ENCODE measurements at places on chromosomes 2 and 18.

GRCh38 chr2:7792031-7792651, 874.9 kb downstream of the RNF144A start:
- DNase-seq: peak; percentile 65

- no peak for DNase-seq
Observed at GRCh38 chr18:34978533-34978893, 62.7 kb upstream of the MAPRE2 start.

- DNase-seq: peak; percentile 87
Observed at GRCh38 chr2:61144697-61145268, 17.2 kb upstream of the C2orf74 start.

DNA sequence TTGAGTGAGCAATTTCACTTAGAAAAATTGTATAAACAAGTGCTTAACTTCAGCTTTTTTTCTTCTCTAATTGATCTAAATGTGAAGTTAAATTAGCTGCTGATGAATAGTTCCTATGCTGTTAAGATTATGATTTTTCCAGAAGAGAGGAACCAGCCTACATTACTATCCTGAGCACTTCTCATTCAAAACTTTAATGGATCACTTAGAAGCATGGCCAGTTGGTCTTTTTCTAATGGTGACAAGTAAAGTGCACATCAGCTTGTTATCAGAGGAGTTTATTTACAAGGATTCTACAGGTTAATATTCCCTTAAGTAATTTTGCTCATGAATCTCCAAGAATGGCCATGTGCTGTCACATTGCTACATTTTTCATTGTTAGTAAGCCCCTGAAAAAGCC, 37.1 kb downstream of the DCC start:
- DNase-seq: no peak

DNA sequence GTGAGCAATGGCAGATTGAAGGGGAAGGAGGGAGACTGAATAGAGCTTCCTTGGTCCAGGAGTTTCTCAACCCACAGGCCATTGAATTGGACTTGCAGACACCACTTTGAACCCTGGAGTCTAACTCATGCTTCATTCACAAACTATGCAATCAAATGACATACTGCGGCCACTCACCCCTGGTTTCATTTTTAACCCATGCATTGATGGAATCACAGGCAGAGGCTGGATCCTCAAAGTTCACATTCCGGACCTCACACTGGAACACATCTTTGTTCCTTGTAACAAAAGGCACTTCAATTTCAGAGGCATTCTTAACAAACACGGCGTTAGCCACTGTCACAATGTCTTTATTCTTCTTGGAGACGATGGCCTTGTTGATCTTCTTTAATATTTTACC, 40.7 kb downstream of the MRPL44 start:
- no peak for DNase-seq

DNA sequence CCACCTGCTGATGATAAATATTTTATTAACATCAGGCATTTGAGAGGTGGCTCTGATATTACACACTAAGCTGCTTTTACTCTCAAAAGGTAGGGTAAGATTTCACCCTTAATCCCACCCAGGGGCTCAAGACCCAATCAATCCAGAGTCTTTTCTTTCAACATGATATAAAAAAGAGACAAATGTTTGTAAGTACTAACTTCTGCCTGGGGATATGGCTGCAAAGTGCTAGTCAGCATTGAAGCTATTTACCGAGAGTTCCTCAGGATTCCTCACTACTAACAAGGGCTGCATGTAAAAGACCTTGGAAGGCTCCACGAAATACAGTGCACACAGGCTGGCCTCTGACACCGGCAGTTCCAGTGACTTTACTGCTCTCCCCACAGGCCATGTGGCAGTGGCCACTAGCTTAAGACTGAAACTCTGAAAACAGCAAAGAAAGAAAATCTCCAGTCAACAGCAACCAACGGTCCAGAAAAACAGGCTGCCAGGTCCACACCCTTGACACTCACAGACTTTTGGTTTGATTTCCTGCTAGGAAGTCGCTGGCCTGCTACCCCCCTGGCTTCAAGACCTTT, 11.2 kb downstream of the MREG start:
- no peak for DNase-seq

DNA sequence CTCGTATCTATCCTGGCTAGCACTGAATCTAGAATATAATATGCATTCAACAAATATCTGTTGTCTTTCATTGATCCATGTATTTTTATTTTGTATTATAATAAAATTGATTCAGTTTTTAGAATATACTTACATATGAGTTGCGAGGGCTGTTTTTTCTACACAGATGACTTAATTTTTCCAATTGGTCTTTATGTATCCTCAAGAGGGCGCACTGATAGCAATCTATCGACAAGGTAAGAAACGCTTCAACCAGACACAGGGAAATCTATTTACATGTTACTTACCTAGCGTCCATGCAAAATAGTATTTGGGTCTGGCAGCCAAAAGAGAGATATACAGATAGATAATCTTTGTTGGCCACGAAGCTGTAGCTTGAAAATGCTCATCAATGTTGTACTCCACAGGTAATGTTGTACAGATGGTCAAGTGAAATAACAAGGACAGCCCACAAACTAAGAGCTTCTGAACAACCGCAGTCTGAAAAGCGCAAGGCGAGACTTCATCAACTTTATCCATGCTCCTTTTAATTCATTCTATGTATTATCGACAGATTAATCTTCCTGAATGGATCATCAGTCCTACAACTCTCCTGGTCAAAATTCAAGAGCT, 35.5 kb upstream of the KIDINS220 start:
- DNase-seq: peak; percentile 22

- no peak for DNase-seq
Observed at GRCh38 chr2:37798315-37799005, 126.6 kb upstream of the RMDN2 start.

DNA sequence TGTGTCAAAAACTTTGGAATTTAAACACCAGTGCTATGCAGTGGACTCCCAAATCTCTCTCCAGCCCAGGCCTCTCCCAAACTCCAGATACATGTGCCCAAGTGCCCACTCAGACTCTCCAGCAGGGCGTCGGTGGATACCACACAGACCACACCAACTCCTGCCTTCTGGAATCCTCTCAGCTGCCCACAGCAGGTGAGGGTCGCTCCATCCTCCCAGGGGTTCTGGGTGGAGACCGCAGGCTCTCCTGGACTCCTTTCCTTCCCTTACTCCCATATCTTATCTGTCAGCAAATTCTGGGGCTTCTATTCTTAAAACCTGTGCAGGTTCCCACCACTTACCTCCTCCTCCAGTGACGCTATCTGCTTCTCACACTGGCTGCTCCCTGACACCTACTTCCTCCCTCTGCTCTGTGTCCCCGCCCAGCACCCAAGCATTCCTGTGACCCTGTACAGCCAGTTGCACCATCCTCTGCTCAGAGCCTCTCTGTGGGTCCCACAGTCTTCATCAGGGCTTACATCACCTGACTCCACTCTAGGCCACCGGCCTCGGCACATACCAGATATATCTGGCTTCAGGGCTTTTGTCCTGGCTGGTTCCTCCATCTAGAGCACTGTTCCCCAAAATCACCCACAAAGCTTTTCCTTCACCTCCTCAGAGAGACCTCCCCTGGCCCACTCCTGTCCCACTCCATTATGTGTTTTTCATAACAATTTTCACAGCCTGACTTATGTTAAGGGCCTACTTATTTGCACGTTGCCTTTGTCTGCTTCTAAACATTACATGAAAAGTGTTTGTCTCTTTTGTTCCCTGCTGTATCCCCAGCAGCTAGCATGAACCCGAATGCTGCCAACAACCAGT, 2.6 kb upstream of the IMP4 start:
- DNase-seq: no peak

DNA sequence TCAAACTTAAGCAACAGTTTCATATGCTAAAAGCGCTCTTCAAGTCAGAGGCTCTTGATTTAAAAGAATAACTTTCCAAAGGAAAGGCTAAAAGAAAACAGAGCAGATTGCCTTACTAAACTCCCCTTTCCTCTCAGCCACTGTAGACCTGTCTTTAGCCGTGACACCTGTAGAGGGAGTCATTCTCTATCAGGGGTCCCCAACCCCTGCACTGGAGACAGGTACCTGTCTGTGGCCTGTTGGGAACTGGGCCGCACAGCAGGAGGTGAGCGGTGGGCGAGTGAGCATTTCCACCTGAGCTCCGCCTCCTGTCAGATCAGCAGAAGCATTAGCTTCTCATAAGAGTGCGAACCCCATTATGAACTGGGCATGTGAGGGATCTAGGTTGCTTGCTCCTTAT, 9.6 kb downstream of the SLC14A1 start:
- DNase-seq: no peak

DNA sequence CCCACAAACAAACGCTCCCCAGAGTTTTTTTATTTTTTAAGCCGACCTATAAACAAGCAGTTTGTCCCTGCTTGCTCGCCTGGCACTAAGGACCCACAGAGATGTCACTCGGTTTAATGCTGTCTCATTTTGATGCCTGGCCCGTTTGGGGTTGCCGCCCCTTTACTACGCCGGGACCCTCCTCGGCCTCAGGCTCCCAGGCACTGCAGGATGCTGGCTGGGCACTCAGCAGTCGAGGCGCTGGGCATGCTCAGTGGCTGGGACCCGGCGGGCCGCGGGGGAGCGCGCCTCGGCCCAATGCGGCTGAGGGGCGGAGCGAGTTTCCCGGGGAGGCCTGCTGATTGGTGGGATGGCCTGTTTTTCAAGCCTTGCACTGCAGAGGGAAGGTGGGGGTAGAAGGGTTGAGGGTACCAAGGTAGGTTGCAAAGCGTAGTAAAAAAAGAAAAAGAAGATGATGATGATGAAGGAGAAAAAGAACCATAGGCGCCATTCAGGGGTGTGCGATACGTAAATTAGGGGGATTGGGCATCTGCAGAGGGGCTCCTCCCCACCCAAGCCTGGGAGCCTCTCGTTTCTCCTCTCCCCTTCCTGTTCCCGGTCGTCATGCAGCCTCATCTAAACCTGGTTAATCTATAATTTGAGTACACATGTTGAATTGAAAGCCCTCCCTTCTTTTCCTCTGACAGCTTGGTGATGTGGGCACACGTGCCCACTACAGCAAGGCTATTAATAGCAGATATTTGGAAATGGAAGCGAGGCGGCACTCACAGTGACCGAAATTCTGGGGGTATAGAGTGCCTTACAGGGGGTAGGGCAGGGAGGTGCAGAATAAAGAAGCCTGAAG, 1.5 kb upstream of the IRS1 start:
- DNase-seq: peak; percentile 59

DNA sequence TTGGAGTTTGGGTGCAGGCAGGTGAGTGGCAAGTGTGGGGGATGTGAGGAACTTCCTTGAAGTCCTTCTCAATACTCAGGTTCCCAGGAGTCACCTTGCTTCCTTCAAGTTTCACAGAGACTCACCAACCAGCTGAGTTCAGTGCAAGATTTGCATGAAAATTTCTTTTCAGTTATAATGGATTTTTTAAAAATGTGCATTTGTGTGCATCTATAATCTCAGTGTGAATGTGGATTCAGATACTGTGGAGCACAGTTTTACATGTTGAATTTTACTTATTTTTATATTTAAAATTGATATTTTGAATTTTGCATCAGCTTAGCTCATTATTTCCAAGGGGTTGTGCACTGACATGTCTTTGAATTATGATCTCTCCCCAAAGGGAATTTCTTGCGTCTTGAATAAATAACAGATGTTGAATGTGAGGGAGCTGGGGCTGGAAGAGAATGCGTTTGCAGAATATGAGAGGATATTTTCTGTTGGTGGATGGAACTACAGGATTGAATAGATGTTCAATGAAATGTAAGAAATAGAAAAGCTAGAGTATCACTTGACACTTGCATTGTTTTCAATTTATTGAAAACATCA, 184.3 kb downstream of the RPRM start:
- no peak for DNase-seq

- no peak for DNase-seq
Observed at GRCh38 chr2:239886781-239887180, 138.4 kb downstream of the NDUFA10 start.

DNA sequence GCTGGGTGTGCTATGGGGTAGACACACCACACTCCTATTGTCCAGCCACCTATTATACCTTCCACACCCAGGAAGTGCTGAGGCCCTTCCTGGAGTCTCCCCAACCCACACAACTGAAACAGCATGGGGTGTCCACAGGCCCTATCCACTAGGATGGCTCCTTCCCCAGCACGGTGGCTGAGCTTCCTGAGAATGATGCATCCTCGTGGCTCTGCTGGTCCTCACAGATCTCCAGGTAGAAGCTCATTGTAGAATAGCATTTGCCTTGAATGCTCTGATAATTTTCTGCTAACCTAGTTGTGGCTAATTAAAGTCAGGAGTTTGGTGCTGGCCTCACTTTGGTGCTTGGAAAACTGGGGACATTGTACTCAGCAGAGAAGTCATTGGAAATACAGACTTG, 182.6 kb downstream of the ANKRD30B start:
- no peak for DNase-seq

DNA sequence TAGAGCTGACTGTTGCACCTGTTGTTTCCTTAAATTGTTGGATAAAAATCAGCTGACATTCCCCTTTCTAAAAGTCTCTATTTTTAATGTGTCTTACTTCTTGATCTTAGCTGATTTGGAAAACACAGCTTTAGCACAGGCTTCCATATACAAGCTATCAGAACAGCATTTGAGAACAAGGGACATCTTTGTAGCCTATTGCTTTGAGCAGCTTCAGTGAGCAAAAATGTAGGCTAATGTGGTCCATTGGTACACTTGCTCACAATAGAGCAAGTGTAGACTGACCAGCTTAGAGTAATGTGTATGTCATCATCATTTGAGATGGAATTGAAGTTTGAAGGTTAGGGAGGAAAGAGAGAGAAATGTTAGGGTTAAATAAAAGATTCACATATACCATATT, 7.0 kb downstream of the INPP1 start:
- no peak for DNase-seq

GRCh38 chr2:179745635-179746256, 115.7 kb downstream of the ZNF385B start:
- DNase-seq: no peak

DNA sequence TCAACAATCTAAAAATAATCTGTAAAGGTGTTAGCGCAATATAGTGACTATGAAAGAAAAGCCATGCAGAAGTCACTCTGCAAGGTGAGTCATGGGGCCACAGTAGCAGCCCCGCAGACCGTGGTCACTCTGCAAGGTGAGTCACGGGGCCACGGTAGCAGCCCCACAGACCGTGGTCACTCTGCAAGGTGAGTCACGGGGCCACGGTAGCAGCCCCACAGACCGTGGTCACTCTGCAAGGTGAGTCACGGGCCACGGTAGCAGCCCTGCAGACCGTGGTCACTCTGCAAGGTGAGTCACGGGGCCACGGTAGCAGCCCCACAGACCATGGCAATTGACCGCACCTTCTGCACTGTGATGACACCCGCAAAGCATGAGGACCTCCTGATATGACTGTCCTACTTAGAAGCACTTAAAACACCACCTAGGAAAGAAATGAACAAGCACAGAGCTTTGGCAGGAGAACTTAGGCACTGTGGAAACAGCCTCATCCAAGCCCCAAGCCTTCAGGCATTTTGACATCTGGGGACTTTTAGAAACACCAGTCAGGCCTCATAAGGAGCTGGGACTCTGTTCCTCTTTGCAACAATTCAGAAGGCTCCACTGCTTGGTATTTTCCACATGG, 70.1 kb downstream of the LDLRAD4 start:
- no peak for DNase-seq

DNA sequence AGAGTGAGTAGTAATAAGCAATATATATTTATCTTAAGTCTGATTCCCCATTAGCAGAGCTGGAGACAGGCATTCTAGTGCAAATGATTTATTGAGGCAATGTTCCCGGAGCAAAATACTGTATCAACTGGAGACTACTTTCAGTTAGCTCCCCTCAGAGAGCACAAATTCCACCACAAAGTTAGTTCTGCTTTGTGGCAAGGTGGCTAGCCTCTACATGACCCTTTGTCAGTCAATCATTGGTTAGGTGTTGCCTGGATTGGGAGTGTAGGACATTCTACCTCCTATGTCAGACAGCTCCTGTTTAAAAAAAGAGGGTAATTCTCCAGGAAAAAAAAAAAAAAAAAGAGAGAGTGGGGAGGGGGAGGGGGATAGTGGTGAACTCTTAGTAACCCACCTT, 402.2 kb downstream of the NR4A2 start:
- DNase-seq: no peak

All from NCI-H2029 treated with DMSO at 0.1 percent for 48 hours (cell line).